ENCODE measurements at places on chromosomes 1 and 21.

- DNase-seq: peak; percentile 32
Measured at GRCh38 chr1:44775930-44776729, 790 bp downstream of the RPS8 start.

DNA sequence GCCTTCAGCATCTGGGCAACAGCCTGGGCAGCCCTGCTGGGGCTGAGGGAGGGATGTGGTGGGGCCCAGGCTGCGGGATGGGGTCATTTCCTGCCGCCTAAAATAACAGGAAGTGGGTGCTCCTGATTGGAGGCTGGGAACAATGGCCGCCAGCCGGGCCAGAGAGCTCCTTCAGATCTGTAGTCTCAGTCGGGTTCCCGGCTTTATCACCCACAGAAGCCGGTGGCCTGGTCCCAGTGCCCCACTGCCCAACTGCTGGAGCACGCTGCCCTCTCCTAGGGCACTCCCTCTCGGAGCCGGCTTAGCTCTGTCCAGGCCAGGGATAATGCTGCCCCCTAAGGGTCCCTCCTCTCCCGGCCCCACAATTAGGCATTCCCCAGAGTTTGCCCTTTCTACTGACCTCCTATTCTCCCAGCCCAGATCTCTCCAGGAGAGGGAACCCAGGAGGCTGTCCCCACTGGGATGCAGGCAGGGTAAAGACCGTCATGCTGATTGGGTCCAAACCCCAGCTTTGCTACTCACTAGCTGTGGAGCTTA lies 5.1 kb downstream of the MAP7D1 start:
- peak; percentile 85 for DNase-seq

DNA sequence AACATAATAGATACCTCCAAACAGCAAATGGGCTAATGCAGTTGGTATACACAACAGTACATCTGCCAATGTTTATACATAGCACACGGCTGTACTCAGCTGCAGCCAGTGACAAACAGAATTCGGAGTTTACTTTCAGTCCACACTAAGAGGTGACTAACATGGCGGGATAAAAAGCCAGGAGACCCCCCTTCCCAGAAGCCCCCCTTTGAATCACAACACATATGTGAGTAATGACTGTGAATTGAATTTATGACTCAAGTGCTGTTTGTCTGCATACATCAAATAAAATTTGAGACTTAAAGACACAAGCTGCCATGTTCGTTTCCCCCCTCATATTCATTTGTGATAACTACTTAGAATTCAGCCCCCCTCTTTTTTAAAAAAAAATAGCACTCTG lies 113.2 kb downstream of the RUNX1 start:
- DNase-seq: no peak

GRCh38 chr1:53135735-53136114 lies 6.7 kb downstream of the SLC1A7 start:
- no peak for DNase-seq
